Left colon (tissue), 2 donors: ENCODE measurements at places on chromosomes 6 and 20. TPM values are rescaled to one million over a fixed set of nuclear protein-coding genes. Genes with fewer than 3 reads are reported as not detected.
A peak's percentile ranks its signal among the peaks of the same experiment; 100 is the strongest.

- no peak for DNase-seq
Observed at GRCh38 chr20:6525447-6526303, 241.8 kb upstream of the BMP2 start.

RIPOR2 gene
- 2.8 TPM for total RNA-seq

DNA sequence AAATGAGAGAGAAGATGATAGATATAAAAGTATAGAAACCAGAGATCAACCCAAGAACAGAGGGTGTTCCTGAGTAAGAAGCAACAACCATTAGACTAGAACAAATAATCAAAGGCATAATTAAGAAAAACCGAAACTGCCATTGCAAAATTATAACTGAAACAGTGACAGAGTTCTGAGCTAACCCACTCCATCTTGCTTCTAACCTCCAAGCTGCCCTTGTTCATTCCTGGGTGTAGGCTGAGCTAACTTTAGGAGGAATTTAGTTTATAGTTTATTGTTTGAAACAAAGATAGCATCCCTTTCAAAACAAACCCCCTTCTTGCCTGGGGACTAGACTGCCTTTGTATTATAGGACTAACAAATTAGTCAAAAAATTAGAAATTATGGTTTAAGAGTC, 56.1 kb upstream of the PRND start:
- no peak for DNase-seq

HUS1B gene
- 0.95 TPM for total RNA-seq

CPNE5 gene
- total RNA-seq: 7.8 TPM

DNA sequence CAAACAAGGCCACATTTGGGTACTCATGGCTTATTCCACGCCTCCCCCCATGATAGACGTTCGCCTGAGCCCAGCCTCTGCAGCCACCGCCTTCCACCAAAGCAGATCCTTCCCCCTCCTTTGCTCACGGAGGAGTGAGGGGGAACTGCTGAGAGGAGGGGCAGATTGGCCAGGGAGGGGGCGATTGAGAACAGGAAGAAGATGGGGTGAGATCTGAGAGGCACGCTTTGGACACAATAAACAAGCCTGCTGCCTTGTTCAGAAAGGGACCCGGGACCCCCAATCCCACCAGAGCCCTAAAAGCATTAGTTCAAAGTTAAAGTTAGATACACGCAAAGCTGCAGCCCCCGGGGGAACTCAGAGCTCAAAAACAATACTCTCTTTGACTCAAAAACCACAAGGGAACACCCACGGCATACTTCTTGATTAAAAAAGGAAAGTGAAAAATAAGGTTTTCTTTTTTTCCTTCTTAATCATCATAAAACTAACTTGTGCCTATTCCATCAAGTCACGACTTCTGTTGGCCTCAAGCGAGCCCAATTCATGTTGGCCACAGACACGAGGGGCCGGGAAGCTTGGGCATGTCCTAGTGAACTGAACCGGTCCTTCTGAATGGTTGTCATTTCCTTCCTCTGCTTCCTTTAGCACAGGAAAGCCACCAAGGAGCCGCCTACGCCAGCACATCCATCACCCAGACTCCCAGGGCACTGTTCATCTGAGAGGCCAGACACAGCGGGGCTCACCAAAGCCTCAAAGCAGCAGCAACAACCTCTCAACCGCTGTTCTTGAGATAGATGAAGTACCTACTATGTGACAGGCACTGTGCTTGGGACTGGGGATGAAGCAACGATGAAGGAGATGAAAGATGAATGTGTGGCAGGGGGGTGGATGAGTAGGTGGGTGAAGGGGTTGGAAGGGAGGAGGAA, 44.7 kb downstream of the NFATC2 start:
- peak; percentile 31 for DNase-seq

DNA sequence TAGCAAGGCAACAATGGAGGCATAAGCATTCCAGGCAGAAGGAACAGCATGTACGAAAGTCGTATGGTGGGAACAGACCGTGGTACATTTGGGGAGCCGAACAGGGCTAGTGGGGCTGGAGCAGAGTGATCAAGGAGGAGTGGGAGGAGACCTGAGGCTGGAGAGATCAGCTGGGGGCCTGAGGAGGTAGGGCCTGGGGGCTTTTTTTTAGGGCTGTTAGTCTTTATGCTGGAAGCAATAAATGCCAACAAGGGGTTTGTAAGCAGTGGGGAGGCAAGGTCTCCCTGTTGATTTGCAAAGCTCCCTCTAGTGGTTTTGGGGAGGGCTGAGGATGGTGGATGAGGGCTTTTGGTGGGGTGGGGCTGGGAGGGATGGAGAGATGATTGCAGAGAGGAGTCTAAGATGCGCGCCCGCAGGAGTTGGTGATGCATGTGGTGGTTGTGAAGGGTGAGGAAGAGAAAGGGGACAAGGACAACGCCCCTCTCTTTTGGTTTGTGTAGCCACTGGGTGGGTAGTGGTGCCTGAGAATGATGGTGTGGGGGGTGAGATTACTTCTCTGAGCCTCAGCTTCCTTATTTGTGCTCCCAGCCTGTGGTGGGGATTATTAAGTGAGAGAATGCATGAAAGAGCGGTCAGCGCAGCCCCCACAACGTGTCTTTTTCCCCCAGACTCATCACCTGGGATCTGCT, 74.1 kb upstream of the TOX2 start:
- DNase-seq: no peak

GRCh38 chr6:1486387-1486786, 97.0 kb downstream of the FOXF2 start:
- no peak for DNase-seq

IRAK1BP1 gene
- total RNA-seq: 2.0 TPM

GRCh38 chr6:116877743-116878142, 701 bp downstream of the RFX6 start:
- DNase-seq: peak; percentile 22

GCNT2 gene
- 12.2 TPM for total RNA-seq

- no peak for DNase-seq
Observed at GRCh38 chr6:167221400-167222201, 63.8 kb upstream of the GPR31 start.

GRCh38 chr6:56799989-56800388, 154.9 kb upstream of the BEND6 start:
- DNase-seq: no peak

THBS2 gene
- 5.0 TPM for total RNA-seq

VIP gene
- 9.0 TPM for total RNA-seq

- no peak for DNase-seq
Observed at GRCh38 chr6:167293590-167294091, 2.5 kb downstream of the UNC93A start.

GRCh38 chr6:3825331-3825831, 23.8 kb upstream of the FAM50B start:
- DNase-seq: no peak
